Stimulated activated naive CD8-positive, alpha-beta T cell treated with anti-CD3 and anti-CD28 coated beads, Interleukin-15, Interleukin-2, amounts not matched to agents 100 U/mL and 50 U/mL, for 24 hours (primary cell): ENCODE measurements at places on chromosomes 12 and 14.

- peak; percentile 91 for DNase-seq
These were observed at the start of the genes BAG5 and COA8 for GRCh38 chr14:103562429-103563225. TSS of gene BAG5 (minus strand) at chr14:103562657. CDS start at chr14:103561164, 1,493 bp downstream. TSS of gene COA8 (plus strand) at chr14:103562960. CDS start at chr14:103563002, 42 bp downstream.

- peak; percentile 40 for DNase-seq
These were observed 697 bp upstream of the DNAJC14 start for GRCh38 chr12:55829967-55830600.

DNA sequence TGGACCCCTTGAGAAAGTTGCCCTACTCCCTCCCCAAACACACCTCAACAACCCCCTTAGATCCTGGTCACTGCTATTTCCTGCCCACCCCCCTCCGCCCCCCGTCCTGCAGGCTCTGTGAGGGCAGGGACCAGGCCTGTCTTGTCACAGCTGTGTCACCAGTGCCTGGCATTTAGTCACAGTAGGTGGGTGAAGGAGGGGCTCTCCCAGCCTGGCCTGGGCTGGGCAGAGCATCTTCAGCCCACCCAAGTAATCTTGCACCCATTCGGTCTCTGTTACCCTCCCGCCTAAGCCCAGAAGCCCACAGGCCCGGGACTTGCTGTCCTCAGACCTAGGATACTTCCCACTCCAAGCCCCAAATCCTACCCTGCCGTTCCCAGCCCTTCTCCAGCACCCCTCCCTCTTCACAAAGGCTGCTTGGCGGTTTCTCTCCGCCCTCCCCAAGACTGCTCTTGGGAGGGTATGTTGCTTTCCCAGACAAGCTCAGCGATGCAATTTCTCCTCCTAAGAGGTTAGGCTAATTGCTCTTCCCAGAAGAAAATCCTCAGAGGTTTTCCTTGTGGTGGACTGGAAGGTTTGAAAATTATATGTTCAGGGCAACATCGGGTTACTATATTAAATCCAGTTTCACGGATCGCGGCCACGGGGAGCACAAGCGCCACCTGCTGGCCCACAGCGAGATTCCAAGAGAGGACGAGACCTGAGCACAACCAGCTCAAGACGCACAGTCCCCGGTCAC, 50.8 kb upstream of the ZFP36L1 start:
- peak; percentile 82 for DNase-seq

DNA sequence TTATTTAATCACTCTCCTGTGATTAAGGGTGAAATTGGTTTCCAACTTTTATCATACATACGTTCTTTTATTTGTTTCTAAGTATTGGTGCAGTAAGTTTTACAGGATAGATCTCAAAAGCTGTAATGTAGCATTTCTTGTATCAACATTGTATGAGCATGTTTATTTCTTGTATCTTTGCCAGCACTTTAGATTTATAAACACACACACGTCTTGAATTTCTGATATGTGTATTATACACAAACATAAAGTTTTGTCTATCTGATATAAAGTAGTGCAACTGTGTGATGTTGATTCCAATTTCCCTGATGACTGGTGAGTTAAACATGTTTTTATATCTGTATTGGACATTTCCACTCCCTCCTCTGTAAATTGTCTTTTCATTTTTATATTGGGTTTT, 134.7 kb downstream of the NOVA1 start:
- DNase-seq: no peak

DNA sequence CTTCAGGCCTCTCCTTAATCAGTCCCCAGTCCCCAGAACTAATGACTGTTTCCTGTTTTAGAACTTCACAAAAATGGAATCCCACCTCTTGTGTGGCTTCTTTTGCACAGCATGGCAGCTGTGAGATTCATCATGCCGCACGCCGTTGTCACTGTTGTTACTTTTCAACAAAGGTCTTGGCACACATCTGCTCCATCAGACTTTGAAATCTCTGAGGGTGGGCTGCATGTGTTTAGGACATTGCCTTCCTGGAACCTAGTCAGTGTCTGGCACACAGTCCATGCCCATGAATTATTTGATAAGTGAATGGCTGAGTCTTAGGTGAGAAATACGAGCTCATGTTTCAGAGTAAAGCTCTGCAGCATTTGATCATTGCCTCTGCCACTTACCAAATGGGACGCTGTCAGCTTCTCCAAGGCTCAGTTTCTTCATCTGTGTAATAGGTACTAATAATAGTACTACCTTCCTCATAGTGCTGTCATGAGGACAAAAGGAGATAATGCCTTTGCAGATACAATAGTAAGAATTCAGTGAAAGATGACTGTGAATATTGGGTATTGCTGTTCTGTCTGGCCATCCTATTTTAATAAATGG, 90.4 kb downstream of the SRRM4 start:
- no peak for DNase-seq

DNA sequence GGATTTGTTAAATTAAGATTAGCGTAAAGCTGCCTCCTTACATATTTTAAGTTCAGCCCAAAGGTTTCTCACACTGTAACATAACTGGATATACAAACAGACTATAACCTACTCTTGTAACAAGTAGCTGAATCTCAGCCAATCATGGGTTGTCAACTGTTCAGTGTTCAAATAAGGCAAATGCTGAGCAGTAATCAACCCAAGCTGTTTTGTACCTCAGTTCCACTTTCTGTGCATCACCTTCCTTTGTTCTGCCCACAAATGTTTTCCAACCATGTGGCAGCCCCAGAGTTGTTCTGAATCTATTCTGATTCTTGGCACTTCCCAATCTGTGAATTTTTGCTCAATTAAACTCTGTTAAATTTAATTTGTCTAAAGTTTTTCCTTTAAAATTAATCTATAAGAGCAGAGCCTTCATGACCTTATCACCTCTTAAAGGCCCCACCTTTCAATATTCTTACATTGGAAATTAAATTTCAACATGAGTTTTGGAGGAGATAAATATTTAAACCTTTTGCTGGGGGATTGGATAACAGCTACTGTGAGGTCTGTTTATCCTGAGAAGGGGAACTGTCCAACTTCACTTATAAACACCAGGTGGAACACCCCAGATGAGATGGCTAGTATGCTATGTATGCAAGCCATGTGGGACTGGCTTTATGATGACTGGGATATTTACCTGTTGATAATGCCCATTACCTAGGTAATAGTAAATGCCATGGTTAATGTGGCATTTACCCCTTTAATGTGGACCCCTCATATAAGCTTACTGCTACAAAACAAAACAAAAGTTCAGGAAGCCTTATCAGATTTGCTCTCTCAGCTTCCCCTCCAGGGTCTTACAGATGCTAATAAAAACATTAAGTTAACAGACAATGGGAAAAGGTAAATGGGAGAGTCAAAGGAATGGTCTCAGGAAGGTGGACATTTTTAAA, 42.2 kb upstream of the ARID2 start:
- no peak for DNase-seq

- no peak for DNase-seq
These were observed 48.4 kb downstream of the ETV6 start for GRCh38 chr12:11697670-11698387.

- DNase-seq: no peak
These were observed 6.0 kb downstream of the FAR2 start for GRCh38 chr12:29155079-29155478.

GRCh38 chr12:105561546-105562198, 231.2 kb downstream of the C12orf75 start:
- no peak for DNase-seq

DNA sequence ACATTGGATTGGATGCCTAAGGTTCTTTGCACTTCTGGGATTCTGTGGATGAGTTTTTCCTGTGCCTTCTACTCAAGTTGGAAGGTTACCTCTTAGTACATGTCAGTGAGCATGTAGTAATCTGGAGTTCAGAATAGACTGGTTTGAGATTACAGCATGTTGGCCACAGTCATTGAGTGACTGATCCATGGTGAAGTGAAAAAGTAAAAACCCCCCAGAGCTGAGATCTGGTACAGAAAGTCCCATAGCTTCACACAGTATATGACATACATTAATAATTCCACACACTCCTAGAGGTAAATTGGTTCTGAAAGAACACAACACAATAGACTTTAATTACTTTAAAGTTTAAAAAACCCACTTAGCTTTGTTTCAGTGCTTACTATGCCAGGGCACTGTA, 11.9 kb upstream of the CCND2 start:
- no peak for DNase-seq

DNA sequence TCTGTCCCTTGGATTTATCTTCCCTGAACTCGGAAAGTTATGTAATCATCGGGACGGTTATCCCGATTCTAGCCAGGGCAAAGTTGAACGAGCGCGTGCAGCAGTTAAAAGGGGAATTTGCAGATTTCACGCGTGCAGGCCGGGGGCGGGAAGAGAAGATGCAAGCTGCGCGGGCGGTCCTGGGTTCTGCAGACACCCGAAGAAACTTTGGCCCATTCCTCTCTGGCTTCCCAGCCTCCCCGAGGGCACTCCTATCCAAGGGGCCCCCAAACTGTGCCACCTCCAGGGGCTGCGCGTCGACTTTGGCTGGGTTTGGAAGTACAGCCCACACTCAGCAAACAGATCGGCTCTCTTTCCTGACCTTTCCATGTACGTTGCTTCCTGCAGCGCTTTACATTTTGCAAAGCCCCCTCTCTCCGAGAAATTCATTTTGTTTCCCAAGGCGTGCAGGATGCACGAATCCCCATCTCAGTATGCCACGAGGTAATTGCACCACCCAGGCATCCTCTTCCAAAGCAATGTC, 941 bp upstream of the PPP1CC start:
- DNase-seq: no peak

DNA sequence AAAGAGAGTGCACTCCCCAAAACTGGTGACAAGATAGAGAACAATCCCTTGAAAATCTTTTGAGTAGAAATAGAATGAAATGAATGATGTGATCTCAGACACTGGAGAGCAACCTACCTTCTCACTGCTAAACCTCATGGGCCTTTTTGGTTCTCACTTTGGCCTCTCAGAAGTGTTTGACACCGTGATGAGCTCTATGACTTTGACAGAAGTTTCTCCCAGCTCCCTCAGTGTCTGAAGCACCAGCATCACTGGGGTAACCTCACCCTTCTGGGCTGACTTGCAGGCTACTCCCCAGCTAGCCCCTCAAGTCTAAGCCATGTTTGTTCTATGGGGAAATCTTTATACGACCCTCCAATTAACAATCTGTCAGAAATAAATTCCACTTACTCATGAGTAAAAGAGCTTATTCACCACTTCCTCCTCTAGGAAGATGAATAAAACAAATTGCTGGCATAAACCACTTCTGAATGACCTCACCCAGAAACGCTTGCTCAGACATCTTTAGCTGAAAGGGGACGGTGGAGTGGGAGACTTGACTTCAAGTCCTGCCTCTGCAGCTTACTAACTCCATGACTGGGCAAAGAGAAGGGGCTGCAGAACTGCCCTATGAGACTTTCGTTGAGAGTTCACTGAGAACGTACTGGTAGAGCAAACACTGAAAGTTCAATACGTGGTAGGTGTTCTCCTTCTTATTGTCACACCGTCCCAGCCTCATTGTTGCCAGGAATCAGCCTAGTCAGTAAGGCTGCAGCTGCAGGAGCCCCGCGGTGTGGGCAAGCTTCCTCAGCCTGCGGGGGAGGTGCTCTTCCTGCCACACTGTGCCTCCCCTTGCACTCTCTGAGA, 46.5 kb downstream of the ST8SIA1 start:
- DNase-seq: peak; percentile 16

DNA sequence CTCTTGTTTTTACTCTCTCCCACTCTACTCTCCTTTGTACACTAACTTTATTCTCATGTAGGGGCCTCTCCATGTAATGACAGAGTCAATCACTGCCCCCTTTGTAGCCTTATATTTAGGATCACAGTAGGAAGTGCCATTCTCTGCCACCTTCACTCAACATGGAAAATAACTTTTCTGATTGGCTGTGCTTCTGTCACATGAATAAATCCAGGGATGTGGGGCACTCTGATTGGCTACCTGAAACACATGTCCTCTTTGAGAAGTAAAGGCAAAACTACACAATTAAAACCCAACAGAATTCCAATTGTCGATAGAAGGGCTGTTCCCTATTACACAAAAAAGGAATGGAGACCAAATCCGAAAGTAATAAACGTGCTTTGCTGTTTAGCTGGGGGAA, at the start of gene RNASE9:
RNASE9 (minus strand) TSS at position 87 of the 400 bp plus-strand sequence.
- no peak for DNase-seq

DNA sequence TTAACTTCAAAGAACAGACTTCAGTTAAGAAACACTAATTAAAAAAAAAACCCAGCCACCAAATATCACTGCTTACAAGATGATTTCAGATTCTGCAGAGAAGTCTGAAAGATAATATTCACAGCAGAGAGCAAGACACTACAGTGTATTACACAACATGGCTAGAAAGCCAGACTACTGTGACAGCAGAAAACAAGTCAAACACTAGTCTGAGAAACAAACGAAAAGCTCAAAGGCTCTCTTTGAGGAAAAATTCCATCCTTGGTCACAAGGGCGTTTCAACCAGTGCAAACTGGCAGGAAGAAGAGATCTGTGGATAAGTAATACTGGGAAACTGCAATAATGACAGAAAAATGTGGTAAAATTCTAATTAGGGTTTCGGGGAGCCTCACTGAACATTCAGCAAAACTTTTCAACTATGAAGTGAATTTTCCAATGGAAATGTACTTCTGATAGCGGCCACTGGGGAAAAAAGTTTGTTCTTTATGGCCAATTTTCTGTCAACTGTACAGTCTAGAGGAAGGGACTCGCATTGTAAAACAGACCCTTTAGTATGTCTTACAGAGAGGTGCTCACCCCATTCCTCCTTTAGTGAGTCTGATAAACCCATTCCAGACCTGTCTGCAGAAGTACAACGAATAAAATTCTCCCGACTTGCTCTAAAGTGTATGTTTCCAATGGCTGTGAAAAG, 50.4 kb downstream of the ACADS start:
- DNase-seq: no peak

GRCh38 chr12:127284870-127285431, 982.0 kb upstream of the TMEM132C start:
- no peak for DNase-seq

- peak; percentile 25 for DNase-seq
These were observed 127.7 kb downstream of the SNAPC1 start for GRCh38 chr14:61889914-61890351.

- DNase-seq: no peak
These were observed 822 bp upstream of the EIF2B2 start for GRCh38 chr14:75001899-75002298.

DNA sequence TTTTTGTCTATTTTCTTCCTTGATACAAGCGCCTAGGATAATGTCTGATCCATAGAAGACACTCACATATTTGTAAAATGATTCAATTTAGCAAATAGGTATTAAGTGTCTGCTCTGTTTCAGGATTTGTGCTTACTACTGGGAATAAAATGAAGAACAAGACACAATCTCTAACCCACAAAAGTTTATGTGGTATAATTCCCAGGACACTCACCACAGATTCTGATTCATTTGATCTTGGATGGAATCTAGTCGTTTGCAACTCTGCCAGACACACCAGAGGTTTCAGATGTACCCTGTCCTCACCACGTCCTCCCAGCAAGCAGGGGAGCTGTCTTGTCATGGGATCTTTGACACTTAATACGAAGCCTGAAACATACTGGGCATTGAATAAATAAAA, 208.3 kb downstream of the LRIG3 start:
- no peak for DNase-seq

DNA sequence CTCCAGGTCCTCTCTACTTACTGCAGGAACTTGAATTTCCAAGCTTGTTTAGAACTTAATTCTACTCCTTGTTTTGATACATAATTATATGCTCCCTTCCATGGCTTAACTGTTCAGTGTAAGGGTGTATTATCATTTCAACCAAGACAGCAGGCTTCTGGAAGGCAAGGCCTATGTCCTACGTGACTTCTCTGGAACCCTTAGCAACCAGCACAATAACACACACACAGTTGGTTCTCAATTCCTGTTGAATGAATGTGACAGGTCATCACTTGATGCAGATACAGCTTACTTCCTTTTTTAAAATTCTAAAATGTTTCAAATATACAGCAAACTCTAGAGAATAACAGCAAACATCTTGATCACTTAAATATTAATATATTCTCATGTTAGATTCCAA, 77.7 kb upstream of the COCH start:
- DNase-seq: no peak
